ENCODE measurements at places on chromosomes 5 and 9.

- no peak for DNase-seq
Observed at GRCh38 chr9:87711857-87712800, 13.8 kb upstream of the CTSL start.

- no peak for DNase-seq
Observed at GRCh38 chr9:859251-859650, 17.8 kb downstream of the DMRT1 start.

DNA sequence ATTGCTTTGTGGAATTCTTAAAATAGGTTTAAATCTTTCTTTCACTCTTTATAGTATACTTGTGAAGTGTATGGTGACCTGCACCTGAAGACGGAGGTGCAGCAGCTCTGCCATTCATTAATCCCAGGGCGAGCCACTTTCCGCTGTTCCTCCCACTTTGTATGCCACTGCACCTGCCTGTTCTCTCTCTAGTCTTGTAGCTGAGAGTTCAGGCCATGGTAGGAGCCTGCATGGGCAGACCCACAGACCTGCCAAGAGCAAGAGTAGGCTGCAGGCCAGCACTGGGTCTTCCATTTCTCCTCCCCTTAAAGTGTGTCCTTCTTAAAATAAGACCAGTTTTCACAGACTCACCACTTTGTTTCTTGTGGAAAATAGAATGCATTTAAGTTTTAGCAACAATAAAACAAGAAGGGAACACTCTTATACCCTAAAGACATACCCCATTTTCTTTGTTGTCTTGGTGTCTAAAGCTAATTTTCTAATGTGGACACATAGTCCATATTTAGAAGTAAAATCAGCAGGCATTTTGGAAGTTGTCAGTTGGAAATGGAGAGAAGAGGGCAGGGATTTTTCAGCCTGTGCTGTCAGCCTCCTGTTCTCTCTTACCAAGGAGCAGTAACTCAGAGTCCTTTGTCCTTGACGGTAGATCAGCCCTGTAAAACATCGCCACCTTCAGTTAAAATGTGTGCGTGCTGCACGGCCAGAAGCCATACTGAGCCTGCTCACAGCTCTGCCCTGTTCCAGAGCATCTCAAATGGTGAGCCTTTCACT is 103.2 kb downstream of the SNCAIP start:
- no peak for DNase-seq

DNA sequence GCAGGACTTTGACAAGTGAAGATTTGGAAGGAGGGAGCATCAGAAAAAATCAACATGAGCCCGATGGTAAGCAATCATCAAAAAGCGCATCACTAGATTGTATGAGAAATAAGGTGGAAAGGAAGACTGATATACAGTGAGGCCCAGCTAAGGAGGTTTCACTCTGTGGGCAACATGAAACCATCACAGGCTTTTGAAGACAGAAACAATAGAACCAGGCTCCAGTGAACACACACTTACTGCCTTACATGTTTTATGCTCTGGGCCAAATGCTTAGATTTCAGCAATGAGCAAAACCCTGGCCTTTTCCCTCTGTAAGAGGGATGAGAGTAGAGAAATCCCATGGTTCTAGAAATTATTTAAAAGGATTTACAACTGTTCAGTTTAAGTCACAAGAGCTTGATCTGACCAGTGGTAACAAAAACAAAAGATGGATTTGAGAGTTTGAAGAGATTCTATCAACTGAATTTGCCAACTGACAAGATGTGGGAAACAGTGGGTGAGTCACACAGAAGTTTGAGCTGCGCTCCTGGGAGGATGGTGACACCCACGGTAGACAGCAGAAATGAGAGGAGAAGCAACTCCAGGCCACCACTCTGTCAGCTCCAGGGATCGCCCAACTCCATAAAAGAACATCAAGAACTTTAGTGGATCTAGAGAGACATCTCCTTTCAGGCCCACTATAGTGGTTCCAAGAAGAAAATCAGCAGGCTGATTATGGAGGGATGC is 261.8 kb downstream of the MCTP1 start:
- DNase-seq, result no peak
